ENCODE measurements at places on chromosomes 5 and 9.

DNA sequence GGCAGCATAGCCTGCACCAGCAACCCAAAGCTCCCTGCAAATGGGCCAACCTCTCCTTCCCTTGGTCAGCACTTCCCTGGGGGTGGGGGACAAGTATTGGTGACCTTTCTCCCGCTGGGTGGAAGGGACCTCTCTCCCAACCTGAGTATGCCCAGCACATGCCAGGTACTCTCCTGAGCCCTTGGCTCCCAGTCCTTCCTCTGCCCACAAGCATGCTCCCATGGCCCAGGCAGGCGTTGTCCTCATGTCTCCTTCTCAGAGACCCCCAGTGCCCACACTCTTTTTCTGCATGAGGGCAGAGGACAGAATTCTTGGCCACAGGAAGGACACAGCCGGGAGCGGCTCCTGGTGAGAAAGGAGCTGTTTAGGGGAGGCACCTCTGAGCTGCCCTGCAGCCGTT lies 60.3 kb downstream of the PHF2 start:
- DNase-seq: no peak

GRCh38 chr9:134203224-134203623 lies 38.9 kb upstream of the RNU6ATAC start:
- DNase-seq: no peak

DNA sequence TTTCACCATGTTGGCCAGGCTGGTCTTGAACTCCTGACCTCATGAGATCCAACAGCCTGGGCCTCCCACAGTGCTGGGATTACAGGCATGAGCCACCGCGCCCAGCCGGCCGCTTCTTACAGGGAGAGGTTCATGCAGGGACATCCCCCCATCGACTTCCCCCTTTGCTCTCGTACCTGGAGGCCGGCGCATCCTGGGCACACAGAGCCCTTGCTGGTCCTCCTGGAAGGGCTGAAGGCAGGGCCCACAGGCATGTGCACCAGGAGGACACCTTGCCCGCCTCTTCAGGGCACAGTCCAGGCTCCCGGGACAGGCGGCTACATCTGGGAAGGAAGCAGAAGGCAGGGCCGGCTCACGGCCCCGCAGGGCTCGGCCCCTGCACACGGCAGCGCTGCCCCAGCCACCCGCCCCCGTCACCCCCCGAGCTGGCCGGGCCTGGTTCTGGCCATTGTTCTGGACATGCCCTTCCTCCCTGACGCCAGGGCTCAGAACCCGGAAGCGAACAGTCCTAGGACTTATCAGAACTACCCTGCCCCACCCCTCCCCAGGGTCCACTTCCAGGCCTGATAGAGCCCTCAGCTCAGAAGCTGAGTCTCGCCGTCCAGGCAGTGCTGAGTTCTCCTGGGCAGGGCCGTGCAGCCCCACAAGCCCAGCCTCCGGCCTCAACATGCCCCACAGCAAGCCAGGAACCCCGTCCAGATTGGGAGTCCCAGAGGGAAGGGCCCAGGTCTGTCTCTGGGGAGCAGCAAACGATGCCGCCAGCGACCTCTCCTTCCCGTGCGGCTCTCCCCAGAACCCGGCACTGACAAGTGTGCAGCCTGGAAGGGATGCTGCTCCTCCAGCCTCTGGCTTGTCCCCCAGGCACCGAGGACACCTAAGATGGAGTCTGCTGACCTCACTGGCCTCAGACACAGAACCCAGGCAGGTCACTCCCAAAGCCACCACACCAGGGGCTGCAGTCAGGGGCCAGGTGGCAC lies 2.9 kb downstream of the NPDC1 start:
- DNase-seq: no peak

GRCh38 chr9:86515221-86515620 lies 161.0 kb upstream of the TUT7 start:
- DNase-seq: no peak

DNA sequence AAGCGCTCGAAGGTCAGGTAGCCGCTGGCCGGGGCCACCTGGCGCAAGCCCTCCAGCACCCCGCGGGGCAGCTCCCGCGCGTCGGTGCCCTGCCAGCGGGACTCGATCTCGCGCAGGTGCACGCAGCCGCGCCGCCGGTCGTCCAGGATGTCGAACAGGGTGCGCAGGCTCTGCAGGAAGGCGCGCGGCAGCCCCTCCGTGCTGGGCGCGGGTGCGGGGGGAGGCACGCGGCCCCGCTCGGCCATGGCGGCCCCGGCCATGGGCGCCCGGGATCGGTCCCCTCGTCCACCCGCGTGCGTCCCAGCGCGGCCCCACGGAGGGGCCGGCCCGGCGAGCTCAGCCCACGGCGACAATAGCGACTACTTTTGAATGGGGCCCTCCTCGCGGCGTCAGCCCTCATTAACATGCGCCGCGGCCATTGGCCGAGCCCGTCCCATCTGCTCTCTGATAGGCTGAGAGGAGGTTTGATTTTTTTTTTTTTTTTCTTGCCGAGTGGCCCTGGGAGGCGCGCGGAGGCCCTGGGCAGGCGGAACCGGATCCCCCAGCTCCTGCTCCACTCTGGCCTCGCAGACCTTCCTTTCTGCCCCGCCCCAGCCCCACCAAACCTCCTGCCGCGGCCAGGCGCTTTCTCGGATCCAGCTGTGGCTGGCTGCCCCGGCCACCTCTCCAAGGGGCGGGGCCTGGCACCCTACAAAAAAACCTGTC lies at the start of gene SAPCD2:
TSS of gene SAPCD2 (minus strand) at position 357 of the 705 bp plus-strand sequence. CDS start at position 260, 97 bp downstream.
- peak; percentile 67 for DNase-seq

- no peak for DNase-seq
Observed at GRCh38 chr5:157750320-157750719, 6.8 kb downstream of the LSM11 start.

Data from stimulated activated CD8-positive, alpha-beta memory T cell treated with anti-CD3 and anti-CD28 coated beads, Interleukin-2, amount 100 ng/mL, for 1 hour (primary cell).